Left kidney (tissue), 8 donors: ENCODE measurements at places on chromosomes 7 and 10. TPM values are rescaled to one million over a fixed set of nuclear protein-coding genes. Genes with fewer than 3 reads are reported as not detected.

DNA sequence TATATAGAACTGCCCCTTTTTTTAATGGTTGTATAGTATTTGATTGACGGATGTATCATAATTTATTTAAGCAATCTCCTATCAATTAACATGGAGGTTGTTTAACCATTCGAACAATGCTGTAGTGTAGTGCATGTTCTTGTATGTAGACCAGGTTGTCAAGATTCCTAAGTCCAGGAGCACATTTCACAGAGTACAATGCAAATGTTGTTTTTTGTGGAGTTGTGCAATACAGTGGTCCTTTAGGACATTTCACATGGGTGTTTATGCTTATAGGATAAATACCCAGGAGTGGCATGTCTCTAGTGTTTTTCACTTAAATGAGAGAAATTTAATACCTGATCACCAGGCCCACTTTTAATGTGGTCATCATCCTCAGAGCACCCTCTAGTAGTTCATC lies 8.1 kb downstream of the ASB4 start:
- no peak for DNase-seq

Gene MKI67
- 89.3 TPM for polyA plus RNA-seq

DNA sequence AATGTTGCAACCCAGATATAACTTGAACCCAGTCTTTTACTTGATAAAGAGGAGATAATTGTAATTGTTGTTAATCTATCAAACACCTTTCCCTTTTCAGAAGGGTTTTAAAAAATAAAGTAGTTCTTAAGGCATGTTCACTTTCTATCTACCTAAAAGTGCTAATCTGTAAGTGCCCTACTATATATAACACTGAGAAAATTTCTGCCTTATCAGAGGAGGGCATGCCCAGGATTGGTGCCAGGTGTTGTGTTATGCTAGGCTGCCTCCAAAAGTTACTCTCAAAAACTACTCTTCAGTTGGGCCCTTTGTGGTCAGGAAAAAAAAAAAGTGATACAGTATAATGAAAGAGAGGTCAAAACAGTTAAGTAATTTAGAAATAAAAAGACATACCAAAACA lies 36.3 kb downstream of the SMNDC1 start:
- DNase-seq = no peak

- no peak for DNase-seq
Observed at GRCh38 chr7:34851431-34851830, 185.9 kb downstream of the DPY19L1 start.

Gene LAMB1
- 826 TPM for polyA plus RNA-seq

GRCh38 chr7:641966-642365 lies 84.5 kb upstream of the DNAAF5 start:
- DNase-seq = no peak

Gene SLC18A2
- polyA plus RNA-seq = 1.00 TPM
